ENCODE measurements at places on chromosomes 1 and 21. TPM values are rescaled to one million over a fixed set of nuclear protein-coding genes. Genes with fewer than 3 reads are reported as not detected.

The CFHR1 gene
- not detected for total RNA-seq

The PTPRF gene
- total RNA-seq: 152 TPM

The CELA3A gene
- total RNA-seq: not detected

The CNR2 gene
- not detected for total RNA-seq

The ADGRL4 gene
- 0.21 TPM for total RNA-seq

Measured in airway epithelial cell (primary cell).